ENCODE measurements at places on chromosomes 1 and 21.
A peak's percentile ranks its signal among the peaks of the same experiment; 100 is the strongest.

DNA sequence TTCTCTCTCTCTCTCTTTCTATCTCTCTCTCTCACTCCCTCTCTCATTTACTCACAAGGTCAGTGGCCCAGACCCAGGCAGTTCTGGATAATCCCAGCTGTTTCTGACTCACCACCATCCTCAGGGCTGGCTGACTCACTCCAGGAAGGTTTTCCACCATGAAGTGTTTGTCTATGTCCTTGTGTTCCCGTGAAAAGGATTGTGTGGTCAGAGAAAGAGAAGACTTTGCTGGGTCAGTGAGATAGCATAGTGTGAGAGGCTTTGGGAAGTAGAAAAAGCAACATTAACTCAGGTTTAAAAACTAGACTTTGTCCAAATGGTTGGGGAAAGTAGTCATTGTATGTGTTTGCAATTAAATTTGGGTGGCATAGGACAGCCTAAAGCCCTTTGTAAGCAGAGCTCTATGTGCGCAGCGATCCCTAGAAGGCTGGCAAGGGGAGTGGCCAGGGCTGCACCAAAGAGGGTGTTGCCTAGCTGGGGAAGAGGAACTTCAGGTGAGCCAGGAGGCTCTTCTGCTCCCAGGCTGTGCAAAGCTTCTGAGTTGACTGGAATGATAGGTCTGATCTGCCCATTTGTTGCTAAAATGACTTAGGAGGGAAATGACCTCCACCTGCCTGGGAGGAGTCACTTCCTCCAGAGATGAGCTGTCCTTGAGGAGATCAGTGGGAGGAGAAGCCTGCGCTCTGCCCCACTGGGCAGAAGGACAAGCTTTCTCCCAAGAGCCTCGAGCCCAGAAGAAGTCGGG is 4.9 kb upstream of the CAPN2 start:
- DNase-seq, result peak; percentile 98

GRCh38 chr1:114524944-114525343 is 13.9 kb upstream of the TRIM33 start:
- DNase-seq, result no peak

- DNase-seq, result peak; percentile 93
Observed at GRCh38 chr1:31798433-31799195, 17.2 kb downstream of the SPOCD1 start.

DNA sequence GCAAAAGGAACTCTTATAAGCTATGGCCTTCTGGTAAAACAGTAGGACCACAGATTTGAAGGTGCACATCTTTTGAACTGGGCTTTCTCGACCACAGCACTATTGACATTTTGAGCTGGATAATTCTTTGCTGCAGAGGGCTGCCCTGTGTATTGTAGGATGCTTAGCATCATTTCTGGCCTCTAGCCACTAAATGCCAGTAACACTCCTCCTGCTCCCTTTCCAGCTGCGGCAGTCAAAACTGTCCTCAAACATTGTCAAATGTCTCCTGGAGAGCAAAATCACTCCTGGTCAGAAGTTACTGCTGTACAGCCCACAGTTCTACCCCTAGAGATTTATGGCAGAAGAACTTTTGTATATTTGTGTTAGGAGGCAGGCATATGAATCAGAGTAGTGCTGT is 836.7 kb downstream of the PLA2G4A start:
- DNase-seq, result no peak

DNA sequence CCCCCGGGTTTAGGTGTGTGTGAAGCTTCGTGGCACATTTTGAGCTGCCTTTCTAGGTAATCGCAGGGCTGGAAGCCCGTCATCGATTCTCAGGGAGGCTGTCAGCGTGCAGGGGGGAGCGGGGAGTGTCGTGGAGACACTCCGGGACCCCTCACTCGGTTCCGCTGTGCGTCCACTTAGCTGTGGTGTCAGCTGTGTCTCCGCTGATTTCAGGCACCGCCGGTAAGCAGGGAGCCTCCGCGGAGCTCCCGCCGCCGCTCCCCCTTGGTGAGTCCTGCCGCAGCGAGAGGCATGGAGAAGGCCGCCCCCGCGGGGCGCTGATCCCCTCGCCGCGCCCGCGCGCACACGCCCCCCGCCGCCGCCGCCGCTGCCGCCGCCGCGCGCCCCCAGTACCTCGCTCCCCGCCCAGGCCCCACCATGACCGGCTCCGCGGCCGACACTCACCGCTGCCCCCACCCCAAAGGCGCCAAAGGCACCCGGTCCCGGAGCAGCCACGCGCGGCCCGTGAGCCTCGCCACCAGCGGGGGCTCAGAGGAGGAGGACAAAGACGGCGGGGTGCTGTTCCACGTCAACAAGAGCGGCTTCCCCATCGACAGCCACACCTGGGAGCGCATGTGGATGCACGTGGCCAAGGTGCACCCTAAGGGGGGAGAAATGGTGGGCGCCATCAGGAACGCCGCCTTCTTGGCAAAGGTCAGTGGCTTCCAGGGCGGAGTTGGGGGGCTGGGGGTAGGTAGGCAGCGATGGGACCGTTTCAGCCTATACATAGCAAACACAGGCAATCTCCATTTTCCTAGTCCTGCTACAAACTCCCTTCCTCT is 995 bp downstream of the VASH2 start:
- DNase-seq, result no peak

DNA sequence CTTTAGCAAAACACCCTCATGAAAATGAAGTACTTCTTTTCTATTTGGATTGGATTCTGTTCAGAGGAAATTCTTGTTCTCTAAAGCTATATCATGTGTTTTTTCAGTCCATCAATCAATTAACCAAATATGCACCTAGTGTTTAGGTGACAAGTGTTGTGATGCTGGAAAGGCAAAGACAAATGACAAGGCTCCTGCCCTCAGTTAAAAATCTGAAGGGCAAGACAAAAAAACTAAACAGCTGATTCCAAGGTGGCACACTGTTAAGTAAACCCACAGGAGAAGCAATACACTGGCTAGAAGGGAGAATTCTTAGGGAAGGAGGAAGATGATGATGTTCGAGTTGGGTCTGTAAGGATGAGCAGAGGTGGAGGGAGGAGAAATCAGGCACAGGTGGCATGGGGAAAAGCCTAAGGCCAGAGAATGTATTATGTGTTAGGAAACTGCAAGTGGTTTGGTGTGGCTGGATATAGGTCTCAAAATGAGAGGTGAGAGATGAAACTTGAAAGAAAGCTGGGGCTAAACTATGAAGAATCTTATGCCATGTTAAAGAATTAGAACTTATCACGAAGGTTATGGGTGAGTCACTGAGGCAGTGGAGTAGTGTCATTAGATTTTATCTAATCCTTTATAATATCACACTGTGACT is 51.8 kb upstream of the GFI1 start:
- DNase-seq, result peak; percentile 6

DNA sequence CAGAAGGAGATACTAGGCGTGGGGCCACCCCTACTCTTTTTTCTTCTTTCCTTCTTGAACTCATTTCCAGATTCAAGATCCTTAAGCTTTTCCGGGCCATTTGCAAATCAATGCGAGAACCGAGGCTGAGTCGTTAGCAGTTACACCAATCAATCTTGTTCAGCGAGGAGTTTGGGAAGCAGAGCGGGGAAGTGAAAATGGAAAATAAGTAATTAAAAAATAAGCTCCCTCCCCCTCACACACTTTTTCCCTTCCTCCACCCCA is 1.7 kb upstream of the NEGR1 start:
- no peak for DNase-seq

DNA sequence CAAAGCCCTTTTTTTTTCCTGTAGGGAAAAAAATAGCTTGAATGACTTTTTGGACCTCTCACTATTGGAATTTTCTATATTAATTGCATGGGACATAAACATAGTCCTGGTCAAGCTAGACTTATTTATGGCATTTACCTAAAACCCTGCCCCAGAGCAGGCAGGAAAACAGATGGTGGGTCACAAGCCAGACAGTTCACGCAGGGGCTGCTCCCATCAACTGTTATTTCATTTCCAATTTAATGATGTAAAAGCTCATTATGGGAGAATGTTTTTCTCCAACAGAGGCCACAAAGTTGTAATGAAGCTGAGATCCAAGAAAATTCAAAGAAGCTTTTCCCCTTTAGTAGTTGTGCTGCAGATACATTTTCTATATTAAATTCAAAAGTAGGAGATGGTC is 99.2 kb downstream of the SGIP1 start:
- DNase-seq, result no peak

DNA sequence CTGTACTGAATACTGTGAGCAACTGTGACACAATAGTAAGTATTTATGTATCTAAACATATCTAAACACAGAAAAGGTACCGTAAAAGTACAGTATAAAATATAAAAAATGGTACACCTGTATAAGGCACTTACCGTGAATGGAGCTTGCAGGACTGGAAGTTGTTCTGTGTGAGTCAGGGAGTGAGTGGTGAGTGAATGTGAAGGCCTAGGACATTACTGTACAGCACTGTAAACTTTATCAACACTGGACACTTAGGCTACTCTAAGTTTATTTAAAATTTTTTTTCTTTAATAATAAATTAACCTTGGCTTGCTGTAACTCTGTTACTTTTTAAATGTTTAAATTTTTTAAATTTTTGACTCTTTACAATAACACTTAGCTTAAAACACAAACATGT is 24.5 kb upstream of the SHCBP1L start:
- DNase-seq, result no peak

GRCh38 chr1:31703431-31704270 is at the start of gene COL16A1:
Gene COL16A1, minus strand, starts transcription at chr1:31704017. Its CDS starts 1,824 bp downstream, at chr1:31702193.
- peak; percentile 89 for DNase-seq

DNA sequence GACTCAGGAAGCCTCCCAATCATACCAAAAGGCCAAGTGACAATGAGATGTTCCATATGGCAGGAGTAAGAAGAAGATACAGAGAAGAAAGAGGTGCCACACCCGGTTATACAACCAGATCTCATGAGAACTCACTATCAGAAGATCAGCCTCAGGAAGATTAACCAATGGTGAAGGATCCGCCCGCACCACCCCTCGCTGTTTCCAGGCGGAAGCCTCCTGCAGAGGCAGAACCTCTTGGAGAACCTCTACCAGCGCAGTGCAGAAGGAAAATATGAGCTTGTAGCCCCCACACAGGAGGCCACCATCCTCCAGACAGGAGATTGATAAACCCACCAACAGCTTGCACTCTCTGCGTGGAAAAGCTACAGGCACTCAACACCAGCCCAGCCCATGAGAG is 245.1 kb downstream of the POTED start:
- DNase-seq, result no peak

GRCh38 chr1:76287917-76288316 is 213.4 kb downstream of the ST6GALNAC3 start:
- DNase-seq, result no peak

- peak; percentile 29 for DNase-seq
Observed at GRCh38 chr1:207925210-207925609, 14.3 kb upstream of the CD34 start.

DNA sequence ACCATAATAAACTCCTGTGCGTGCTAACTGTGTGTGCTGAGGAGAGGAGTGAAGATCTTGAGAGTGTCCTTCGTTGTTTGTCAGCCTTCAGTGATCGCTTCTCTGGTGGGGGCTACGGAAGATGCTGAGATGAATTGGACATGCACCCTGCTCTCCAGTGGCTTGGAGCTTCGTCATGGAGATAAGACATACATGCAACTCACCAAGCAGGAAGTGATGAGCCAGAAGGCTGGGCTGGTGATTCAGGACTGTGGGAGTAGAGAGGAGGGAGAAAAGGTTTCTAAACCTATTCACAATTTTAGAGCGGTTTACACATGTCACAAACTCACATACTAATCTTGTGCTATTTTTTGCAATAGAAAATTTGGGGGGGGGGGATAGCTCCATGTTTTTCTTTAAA is 128.9 kb upstream of the ADAR start:
- peak; percentile 74 for DNase-seq

DNA sequence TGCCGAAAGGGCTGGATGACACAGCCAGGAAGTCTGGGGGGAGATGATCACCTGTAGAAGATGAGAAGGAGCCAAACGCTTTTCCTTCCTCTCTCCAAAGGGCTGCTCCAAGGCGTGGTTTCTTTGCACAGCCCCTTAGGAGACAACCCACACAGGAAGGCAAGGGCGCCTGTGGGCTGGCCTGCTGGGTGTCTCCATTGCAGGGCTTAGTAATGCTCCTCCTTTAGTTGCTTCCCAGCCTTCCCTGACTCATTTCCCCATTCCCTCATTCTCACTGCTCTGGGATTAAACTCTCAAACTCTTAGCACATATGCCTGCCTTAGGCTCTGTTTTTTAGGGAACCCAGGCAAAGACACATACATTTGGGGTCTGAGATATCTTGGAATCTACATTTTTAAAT is 1.7 kb upstream of the CLCA1 start:
- peak; percentile 27 for DNase-seq

DNA sequence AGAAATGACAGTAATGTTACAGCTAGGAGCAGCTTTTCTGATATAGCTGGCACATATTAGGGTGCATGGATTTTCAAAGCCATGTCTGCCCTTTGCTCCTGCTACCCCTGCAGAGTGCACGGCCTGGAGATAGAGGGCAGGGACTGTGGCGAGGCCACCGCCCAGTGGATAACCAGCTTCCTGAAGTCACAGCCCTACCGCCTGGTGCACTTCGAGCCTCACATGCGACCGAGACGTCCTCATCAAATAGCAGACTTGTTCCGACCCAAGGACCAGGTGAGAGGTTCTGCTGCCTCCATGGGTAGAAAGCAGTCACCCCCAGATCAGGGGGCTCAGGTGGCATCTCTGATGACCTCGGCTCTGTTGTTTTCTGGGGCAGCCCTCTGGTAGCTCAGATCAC is 9.8 kb downstream of the MTARC1 start:
- no peak for DNase-seq

GRCh38 chr1:2428490-2428889 is 16.1 kb upstream of the PEX10 start:
- DNase-seq, result no peak

DNA sequence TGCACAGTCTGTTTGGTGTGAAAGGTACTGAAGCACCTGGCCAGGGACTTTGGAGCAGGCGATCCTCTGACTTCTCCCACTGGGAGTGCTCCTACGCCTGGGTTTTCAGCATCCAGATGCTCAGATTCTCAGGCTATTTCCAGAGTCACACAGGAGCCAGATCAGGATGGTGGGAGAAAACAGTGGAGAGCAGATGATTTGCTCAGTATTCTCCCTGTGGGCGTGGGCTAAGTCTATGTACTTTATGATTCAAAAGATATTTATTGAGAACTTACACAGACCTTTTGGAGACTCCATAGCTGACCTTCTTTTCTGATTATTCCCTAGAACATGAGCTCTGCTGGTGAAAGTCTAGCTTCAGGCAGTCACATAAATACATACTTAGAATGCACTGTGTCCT is 134.6 kb downstream of the TENT5C start:
- DNase-seq, result no peak

- no peak for DNase-seq
Observed at GRCh38 chr1:233289676-233290075, 5.8 kb downstream of the PCNX2 start.

DNA sequence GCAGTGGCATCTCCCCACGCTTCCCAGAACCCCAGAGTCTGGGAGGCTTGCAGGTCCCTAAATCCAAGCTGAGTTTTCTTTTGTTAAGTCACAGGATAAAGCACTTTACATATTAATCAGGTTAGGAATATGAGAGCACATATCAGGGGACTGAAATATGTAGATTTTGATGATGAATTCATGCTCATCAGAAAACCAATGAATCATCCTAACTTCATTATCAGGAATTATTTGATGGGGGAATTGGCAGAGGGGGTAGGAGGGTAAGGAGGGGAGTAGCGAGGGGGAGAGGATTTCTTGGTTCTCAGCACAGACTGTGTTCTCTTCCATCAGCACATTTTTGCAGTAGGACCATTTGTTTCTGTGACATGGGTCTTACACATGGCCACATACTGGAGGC is 32.1 kb downstream of the HMGB4 start:
- DNase-seq, result no peak

- DNase-seq, result peak; percentile 77
Observed at GRCh38 chr1:222084996-222085395, 343.1 kb upstream of the DUSP10 start.
